ENCODE measurements at places on chromosomes 5 and 9.

- DNase-seq: no peak
These were observed 34.8 kb downstream of the TRPC7 start for GRCh38 chr5:136330353-136331038.

DNA sequence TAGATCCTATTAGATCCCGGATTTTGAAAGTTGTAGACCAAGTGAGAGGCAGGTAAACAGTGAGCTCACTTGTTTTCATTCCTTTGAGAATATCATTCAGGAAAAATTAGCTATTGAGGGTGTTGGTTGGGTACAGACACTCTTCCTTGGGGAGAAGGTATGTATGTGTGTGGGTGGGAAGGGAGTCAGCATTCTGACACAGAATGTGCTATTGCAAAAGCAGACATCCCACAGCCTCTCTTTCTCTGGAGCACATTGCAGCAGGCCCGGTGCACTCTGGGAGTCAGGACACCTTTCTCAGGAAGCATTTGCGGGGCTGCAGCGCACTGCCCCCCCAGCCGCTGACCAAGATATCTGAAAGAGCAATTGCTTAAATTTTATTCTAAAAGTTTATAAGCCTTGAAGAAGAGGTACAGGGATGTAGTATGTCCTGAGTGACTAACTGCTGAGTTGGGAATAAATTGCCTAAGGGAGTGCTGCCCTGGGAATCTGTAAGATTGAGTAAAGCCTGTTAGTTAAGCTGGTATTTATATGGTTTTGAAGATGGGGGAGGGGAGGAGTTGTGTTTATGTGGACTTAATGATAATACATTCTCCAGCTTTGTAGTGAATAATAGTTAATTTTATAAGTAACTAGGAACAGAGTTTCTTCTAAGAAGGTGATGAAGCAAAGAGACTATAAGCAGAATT, 5.2 kb downstream of the TNFAIP8 start:
- DNase-seq: no peak

DNA sequence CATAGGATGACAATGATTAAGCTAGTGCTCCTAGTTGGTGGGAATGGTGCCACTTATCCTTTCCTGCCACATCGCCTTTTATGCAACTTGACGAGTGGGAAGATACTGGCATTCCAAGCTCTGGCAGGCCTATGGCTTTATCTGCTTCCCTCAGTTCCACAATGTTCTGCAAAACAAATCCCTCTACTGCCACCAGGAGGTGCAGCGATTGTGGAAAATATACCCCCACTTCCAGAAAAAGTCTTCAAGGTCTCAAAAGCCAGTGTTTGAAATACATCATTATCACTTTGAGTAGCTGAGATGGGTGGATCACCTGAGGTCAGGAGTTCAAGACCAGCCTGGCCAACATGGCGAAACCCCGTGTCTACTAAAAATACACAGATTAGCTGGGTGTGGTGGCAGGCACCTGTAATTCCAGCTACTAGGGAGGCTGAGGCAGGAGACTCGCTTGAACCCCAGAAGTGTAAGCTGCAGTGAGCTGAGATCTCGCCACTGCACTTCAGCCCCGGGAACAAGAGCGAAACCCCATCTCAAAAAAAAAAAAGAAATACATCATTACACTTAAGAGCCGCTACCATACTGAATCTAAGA, 3.4 kb downstream of the CLINT1 start:
- DNase-seq: peak; percentile 29

GRCh38 chr5:41722359-41722950, 147.8 kb downstream of the OXCT1 start:
- DNase-seq: no peak

DNA sequence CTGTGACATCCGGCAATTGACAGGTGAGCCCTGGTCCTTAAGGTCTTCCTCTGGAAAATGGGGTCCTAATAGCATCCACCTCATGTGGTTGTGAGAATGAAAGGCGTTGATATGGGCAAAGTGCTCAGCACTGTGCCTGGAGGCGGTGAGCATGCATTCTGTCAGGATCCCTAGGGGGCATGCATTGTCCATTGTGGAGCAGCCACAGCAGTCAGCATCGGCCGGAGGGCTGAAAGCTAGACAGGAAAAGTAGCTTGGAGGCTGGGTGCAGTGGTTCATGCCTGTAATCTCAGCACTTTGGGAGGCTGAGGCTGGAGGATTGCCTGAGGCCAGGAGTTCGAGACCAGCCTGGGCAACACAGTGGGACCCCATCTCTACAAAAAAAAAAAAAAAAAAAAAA, 122.2 kb downstream of the LHX2 start:
- DNase-seq: peak; percentile 56

DNA sequence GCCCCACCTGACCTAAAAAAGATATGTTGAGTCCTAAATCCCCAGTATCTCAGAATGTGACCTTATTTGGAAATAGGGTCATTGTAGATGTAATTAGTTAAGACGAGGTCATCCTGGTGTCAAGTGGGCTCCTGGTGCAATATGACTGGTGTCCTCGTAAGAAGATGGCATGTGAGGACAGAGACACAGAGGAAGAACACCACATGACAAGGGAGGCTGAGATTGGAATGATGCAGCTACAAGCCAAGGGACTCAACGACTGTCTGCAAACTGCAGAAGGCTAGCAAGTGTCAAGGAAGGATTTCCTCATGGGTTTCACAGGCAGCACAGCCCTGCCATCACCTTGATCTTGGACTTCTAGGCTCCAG, 100.4 kb upstream of the DAP start:
- DNase-seq: no peak
